ENCODE measurements at places on chromosomes 2 and 18.

DNA sequence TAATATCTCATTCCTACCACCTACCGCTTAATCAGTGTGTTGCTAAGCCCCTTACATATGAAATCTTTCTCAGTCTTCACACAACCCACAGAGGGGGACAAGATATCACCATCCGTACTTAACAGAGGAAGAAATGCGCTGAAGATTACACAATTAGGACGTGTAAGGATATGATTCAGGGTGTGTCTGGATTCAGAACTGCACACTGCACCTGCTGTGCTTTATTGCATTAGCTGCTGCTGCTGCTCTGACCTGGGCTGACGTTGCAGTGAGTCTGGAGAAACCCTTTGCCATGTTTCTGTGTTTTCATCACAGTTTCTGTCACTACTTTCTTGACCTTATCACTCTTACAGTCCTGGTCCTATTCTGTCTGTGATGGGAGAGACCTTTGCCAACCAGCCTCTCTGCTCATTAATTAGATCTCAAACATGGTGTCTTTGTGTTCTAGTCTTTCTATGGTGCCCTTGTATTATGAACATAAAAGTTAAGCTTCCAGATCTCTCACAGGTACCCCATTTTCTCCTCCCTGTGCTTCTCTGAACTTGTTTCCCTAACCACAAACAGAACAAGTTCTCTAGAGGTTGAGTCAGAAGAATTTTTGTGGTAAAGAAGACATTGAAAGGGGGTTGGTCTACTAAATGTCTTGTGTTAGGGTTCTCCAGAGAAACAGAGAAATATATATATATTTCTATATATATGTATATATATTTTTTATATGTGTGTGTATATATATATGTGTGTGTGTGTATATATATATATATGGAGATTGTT is 92.9 kb upstream of the CYP1B1 start:
- no peak for DNase-seq

- DNase-seq, result no peak
Observed at GRCh38 chr18:52636536-52636935, 296.5 kb downstream of the DCC start.

DNA sequence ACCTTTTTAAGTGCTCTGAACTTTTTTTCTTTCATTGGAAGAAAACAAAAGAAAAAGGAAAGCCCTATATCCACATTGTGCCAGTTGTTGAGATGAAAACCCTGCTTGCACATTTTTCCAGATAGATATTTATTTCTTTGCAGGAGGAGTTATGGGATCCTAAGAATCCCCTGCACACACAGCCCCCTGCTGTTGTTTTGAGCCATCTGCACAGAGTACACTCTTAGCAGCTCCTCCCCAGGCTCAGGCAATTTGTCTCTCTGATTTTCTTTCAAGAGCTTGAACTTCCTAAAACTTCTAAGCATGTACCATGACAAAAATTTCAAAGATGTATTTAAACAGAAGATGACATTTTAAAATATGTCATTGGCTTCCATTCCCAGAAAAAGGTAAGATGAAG is 436.9 kb downstream of the METTL4 start:
- no peak for DNase-seq

DNA sequence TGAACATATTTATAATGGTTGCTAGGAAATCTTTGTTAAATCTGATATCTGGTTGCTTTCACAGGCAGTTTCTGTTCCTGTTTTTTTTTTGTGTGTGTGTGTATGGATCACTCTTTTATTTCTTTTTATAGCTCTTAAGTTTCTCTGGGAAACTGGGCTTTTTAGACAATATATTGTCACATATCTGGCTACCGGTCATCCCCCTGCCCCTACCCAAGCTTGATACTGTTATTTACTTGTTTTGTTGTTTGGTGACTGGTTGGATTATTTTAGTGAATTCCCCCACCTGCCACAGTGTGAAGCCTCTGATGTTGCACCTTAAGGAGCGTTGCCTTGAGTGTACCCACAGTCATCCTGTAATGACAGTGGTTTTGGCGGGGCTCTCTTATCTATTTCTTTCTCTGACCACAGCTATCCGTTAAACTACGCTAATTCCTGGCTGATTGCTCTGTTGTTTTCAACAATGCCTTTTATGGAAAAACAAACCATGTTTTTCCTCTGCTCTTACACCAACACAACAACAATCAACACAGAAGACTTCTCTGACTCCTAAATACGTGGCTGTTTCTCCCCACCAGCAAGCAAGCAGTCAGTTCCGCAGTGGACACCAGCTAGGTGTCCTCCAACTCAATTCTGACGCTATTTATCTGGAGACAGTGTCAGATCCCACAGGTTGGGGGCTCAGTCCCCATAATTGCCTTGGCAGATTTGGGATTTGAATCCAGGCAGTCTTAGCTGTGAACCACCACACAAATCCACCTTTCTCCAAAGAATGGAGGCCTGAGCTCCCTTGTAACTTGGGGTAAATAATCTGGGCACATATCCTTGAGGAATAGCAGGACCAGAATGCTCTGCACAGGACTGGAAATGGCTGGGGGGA is 10.9 kb downstream of the GNLY start:
- no peak for DNase-seq

DNA sequence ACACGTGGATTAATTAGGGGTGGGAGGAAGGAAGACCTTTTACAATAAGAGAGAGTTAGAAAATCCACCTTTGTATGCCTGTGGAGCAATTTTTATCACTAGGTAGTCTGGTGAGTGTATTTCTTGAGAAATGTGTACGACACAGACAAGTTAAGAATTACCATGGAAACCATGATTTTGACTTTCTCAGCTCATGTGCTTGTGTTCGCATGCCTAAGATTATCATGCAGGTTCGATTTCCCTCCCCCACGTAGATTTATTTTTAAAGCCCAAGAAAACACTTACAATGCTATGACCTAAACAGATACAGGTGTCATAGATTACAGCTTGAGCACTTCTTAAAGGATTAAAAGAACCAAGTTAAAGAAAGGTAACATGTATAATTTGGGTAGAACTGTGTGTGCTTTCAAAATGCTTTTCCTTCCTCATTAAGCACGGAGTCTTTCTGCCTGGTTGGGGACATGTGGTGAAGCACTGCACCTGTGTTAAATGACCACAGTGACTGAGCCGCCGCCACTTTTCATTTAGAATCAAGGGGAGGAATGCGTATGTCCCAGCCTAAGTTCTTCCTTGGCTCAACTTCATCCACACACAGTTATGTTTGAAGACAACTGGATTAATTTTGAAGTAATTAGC is 16.6 kb downstream of the SERTAD2 start:
- DNase-seq, result no peak

GRCh38 chr2:109364217-109364616 is 235.2 kb downstream of the SH3RF3 start:
- DNase-seq, result no peak

- DNase-seq, result no peak
Observed at GRCh38 chr18:74155276-74155675, 7.0 kb downstream of the TIMM21 start.

DNA sequence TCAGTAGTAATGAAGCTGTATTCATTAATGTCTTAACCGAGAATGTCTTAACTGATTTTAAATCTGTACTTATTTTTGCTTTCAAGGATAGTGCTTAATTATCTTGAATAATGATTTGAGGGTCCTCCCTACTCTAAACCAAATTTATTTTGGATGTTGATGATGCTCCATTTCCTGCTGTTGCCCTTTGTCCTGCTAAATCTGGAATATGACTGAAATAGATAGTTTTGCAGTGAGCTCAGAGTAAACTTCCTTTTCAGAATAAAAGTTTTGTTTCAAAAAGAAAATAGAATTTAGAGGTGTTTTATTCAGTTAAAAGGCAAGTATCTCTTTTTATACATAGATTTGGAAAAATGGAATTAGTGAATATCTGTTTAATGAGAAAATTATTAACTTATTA is 8.1 kb downstream of the NBEAL1 start:
- no peak for DNase-seq

DNA sequence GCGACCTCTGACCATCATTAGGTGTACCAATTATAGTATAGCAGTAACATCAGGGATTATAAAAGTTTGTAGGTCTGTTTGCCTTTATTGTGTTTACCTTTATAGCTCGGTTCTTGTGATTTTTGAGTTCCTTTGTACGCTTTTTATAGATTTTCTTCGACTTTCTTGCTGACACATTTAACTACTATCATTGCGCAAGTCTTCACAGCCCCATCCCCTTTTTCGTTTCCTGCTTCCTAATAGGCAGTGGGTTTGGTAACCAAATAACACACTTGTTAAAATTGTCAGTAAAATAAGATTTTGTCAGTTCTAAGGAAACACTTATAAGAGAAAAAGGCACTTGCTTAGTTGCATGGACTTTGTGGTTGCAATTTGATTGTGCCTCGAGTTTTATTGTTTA is 541.5 kb downstream of the LRP1B start:
- no peak for DNase-seq

DNA sequence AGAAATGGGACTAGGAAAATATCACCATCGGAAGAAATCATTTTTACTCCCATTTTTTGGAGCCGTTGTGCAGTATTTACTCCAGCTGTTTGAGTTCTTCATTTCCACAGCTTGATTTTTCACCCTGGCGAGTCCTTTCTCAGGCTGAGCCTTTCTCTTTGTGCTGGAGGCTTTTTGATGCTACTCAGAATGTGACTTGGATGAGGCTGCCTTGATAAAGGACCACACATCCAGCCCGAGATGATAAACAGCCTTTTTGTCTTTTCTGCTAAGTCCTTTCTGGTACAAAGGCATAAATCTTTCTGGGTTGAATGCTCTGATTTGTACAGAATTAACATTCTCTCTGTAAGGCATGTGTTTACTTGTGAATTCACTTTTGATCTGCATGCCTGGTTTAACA is 17.6 kb upstream of the CTDP1 start:
- no peak for DNase-seq

GRCh38 chr2:42086500-42086953 is 38.7 kb downstream of the PKDCC start:
- peak; percentile 38 for DNase-seq

DNA sequence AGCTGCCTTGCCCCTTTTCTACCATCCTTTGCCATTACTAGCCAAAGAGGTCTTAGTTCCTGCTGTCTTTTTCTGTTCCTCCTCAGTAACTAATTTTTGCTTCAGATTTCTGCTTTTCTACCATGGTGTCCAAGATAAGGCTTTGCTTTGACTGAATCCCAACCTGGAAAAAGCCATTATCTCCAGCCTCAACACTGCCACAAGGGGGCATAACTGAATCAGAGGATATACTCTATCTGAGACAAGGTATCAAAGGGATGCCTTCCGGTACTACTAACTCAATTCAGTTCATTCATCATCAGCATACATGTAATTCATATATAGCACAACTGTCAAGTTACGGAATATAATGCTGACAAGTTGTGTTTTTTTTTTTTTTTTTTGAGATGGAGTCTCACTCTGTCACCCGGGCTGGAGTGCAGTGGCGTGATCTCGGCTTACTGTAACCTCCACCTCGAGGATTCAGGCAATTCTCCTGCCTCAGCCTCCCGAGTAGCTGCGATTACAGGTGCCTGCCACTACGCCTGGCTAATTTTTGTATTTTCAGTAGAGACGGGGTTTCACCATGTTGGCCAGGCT is 11.4 kb downstream of the OSGEPL1 start:
- DNase-seq, result peak; percentile 12

GRCh38 chr2:85611705-85612587 is at the start of gene C2orf68:
C2orf68 (minus strand) TSS chr2:85612066; CDS start chr2:85611984, 82 bp downstream.
- peak; percentile 88 for DNase-seq

DNA sequence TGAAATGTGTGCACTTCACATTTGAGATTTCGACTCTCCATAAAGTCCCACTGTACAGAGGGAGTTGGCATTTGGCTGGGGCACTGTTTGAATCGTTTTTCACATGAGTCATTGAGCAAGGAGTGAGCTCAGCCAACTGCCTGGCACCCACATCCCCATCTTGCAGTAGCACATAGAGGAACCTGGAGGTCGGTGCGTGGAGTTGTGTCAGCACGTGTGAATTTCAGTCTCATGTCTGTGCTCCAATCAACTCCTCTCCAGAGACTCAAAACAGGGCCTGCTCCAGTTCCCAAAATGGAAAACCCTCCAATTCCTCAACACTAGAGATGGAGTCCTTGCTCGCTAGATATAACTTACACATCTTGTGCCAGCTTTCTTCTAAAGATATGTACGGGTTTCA is 126.8 kb upstream of the CAPN13 start:
- no peak for DNase-seq

- DNase-seq, result no peak
Observed at GRCh38 chr2:193231634-193232033, 1036.9 kb upstream of the TMEFF2 start.

GRCh38 chr2:71566372-71566771 is 113.0 kb downstream of the DYSF start:
- no peak for DNase-seq

DNA sequence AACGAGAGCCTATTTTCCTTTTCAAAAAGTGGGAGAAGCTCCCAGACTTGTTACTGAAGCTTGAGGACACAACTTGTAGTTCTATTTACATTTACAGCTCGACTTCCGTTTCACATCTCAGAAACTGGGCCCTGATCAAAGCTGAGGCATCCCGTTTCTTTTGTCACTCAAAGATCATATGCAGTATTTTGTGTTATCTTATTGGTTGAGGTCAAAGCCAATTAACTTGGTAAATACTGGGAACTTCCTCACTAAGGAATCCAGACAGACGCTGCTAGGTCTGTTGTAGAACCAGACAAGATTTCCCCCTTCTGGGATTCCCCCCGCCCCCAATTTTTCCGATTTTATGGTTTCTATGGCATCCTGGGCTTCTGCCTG is 50.3 kb downstream of the TSN start:
- DNase-seq, result no peak

- peak; percentile 41 for DNase-seq
Observed at GRCh38 chr18:22223254-22223964, 54.0 kb downstream of the GATA6 start.

GRCh38 chr2:9050122-9050809 is 46.8 kb upstream of the MBOAT2 start:
- DNase-seq, result no peak

DNA sequence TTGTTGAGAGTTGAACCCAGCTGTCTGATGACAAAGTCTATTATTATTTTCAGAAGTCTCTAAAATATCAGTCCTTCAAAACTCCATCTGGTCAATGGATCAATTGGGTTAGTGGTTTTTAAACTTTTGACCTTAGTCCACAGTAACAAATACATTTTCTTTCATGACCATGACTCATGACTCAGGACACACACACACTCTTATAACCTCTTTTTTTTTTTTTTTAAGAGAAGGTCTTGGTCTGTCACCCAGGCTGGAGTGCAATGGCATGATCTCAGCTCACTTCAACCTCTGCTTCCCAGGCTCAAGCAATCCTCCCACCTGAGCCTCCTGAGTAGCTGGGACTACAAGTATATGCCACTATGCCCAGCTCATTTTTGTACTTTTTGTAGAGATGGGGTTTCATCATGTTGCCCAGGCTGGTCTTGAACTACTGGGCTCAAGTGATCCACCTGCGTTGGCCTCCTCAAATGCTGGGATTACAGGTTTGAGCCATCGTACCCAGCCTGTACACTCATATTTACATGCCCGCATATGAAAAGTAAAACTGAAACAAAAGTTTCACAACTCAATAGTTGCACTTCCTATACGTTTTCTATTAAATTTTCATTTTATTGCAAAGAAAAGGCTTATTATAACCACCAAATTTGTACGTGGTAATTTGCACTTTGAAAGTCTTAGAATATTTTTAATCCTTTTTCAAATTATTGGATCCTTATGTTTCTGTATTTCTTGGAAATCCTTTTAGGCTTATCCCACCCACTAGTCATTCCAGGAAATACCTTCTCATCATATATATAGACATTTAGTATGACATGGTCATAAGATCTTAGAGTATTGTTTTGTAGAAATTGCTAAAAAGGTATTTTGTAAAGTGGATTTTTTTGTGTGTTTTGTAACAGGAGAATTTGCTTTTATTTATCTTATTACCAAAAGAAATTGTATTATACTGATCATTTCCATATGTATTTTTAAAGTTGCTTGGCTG is 199.0 kb downstream of the LPIN1 start:
- DNase-seq, result no peak
